Spinal cord (tissue), 10 donors: ENCODE measurements at places on chromosomes 7 and 10.

- no peak for DNase-seq
Observed at GRCh38 chr10:124698545-124699469, 45.4 kb downstream of the FAM53B start.

DNA sequence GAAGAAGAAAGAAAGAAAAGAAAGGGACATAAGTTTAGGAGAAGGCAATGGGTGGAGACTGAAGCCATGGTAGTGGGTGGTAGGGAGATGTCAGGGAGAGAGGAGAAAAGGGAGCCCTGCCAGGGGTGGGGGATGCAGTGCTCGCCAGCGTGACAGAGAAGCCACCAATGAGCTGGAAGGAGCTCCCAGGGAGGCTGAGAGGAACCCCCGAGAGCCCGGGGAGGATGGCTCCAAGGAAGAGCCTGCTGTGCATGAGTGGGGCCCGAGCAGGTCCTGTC, 141.2 kb upstream of the SHH start:
- DNase-seq, result no peak

GRCh38 chr10:12628964-12629766, 279.8 kb downstream of the CAMK1D start:
- no peak for DNase-seq

DNA sequence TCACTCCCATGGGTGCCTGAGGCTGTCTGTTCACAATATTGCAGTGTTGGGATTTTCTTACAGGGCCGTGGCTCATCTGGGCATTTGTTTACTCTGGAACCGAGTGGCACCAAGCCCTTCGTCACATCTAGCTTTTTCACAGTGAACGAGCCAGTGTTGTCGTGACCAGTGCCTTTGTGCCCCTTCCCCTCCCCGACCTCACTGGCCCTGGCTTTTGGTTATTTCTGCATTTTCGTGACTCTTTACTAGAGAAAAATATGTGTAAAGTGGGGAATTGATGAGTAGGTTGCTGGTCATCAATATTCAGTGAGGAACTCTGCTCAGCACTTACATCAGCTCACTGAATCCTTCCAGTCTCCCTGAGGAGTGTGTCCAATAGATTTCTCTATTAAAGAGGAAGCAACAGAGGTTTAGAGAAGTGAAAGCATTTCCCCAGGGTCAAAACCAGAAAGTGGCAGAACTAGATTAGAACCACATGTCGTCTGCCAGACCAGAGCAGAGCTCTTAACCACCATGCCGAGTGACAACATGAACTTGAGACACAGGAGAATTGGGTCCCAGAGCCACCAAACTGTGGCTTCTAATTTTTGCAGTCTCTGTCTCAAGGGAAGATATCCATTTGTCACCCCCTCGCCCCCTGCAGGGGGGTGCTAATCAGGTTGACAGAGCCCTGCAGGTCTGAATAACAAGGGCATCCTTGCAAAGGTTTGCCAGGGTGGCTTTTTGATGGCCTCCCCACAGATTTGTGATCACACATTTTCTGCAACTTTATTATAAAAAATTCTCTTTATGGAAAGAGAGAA, 125.3 kb downstream of the CHN2 start:
- no peak for DNase-seq

GRCh38 chr7:119935418-119936025, 337.5 kb upstream of the KCND2 start:
- peak; percentile 31 for DNase-seq

DNA sequence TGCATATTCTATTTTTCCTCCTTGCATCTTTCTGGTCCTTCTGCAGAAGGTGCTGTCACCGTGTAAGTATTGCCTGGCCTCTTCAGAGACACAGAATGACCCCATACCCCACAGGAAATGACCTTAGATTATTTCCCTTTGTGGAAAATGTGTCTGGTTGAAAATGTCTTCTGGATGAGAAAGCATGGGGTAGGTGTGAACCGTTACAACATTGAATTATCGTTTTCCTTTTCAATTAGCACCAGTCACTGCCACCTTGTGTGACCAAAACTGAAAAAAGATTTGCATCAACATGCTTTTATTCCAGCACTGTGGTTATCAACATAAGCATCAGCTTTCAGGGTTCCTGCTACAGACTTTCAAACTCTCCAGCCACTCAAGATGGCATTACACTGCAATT, 58.0 kb upstream of the CELF2 start:
- DNase-seq, result no peak

DNA sequence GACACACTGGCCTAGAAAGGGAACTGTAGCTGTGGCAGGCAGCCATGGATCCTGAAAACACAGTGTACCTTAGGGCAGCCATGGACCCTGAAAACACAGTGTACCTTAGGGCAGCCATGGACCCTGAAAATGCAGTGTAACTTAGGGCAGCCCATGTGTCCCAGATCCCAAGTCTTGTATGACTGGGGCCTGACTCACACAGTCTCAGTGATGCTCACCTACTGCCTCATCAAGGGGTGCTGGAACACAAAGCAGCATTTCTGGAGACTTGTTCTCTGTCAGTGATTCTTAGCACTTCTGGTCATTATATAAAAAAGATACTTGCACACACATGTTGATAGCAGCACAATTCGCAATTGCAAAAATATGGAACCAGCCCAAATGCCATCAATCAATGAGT, 70.2 kb upstream of the LAMB4 start:
- no peak for DNase-seq

GRCh38 chr7:141464551-141464950, 86.7 kb upstream of the AGK start:
- DNase-seq, result no peak

DNA sequence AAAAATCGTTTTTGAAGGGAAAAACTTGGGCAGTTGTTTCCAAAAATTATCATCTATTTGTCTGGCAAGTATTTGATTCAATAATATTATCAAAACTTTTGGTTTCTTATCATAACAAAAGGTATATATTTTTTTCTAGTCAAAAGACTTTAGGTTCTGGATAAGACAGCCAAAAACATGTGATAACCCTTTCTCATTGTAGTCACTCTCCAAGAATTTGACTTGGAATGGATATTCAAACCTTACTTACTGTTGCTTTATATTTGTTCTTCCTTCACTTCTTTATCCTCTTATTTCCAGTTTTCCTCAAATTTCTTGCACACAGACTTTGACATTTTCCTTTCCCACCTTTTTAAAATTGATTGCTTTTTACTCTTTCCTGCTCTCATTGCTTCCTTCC, 140.9 kb upstream of the FAM3C start:
- DNase-seq, result no peak

DNA sequence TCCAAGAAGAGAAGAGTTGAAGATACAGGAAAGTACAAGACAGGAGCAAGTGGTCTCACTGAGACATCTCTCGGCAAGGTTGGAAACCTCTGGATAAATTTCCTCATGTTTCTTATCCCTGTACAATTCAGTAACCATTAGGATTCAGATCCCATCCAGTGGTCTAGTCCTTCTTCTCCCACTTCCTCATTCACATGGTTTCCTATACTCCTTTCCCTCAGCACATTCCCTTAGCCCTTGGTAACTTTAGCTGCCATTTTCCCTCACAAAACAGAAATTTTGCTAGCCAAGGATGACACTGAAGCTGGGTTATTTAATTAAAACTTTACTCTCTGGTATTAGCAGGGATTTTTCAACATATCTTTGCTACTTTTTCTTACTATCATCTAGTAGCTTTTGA, 82.6 kb downstream of the CPED1 start:
- no peak for DNase-seq

- peak; percentile 75 for DNase-seq
Observed at GRCh38 chr7:41696323-41696916, 6.5 kb downstream of the INHBA start.

DNA sequence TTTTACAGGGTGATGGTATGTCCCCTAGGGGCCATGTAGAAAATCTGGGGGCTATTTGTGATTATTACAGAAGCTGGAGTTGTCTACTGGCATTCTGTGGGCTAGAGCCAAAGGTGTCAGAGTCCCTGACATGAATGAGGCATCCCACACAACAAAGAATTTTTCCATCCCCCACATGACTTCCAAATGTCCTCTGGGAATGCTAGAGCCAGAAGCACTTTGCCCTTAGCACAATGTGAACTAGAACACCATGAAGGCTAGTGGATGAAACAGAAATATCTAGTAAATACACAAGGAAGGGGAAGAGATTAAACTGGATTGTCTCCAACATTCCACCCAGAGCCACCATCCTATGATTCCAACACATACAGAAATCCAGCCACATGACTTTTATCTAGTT, 46.9 kb downstream of the FAM13C start:
- no peak for DNase-seq

- no peak for DNase-seq
Observed at GRCh38 chr7:53789741-53790140, 752.4 kb upstream of the VSTM2A start.

GRCh38 chr7:7786595-7786994, 68.2 kb upstream of the RPA3 start:
- DNase-seq, result no peak

- no peak for DNase-seq
Observed at GRCh38 chr10:110310741-110311140, 6.0 kb upstream of the SMNDC1 start.

DNA sequence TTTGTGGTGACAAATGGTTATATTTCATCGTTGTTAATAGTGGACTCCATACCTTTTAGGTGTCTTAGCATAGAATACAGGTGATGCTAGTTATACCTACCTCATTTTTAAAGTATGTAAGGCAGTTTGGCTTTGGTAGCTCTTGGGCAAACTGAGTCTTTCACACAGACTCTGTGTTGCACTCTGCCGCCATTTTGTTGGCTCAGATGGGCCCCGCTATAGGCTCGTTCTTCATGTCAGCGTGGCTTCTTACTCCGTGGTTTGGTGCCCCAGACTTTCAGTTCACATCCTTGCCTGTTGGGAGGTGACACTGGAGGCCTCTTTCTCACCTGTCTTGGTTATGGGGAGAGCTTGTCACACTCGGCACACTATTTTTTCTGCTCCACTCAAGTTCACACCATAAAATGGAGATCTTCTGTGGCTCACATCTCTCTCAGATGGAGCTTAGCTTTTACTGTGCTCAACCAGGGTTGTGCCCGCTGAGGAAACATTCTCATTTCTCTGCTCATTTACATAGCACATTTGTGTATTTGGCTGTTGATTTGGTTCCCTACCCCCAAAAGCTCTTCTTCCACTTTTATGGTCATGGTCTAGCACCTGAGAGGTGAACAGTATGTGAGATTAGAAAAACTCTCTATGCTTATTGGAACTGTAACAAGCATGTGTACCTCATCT, 178.5 kb downstream of the ARID5B start:
- no peak for DNase-seq

- DNase-seq, result no peak
Observed at GRCh38 chr7:4079366-4079765, 602.7 kb upstream of the FOXK1 start.

- no peak for DNase-seq
Observed at GRCh38 chr7:47149208-47149839, 432.6 kb downstream of the TNS3 start.

GRCh38 chr10:25522946-25523608, 348.3 kb downstream of the GPR158 start:
- no peak for DNase-seq

GRCh38 chr10:7538970-7539654, 127.7 kb downstream of the ITIH5 start:
- no peak for DNase-seq

GRCh38 chr7:49386792-49387191, 386.6 kb upstream of the VWC2 start:
- no peak for DNase-seq

- no peak for DNase-seq
Observed at GRCh38 chr7:64997164-64997908, 6.5 kb upstream of the ZNF117 start.

DNA sequence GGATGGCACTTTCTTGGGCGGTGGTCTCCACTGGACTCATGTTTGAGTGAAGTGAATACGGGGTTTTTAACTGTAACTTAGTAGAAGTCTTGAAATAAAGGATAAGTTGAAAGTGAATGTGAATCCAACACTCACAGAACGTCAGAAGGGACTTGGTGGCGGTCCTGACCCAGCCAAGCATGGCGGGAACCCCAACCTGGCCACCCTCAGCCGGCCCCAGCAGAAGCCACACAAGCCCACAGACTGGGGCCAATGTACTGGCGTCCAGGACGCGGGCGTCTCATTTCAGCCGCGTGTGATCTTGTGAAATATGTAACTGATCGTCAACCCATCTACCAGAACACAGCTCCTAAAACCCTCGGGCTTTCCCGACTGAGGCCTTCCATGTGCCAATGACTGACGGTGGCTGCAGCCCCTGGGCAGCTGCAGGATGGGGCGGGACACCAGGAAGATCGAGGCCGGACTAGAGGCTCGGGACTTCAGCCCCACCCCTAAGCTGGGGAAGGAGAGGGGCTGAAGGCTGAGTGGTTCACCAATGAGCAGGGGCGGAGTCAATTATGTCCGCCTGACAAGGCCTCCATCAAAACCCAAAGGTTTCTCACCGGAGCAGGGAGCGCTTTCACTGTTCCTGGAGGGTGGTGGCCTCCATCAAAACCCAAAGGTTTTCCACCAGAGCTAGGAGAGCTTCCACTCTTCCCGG, 161.5 kb downstream of the MAD1L1 start:
- no peak for DNase-seq

DNA sequence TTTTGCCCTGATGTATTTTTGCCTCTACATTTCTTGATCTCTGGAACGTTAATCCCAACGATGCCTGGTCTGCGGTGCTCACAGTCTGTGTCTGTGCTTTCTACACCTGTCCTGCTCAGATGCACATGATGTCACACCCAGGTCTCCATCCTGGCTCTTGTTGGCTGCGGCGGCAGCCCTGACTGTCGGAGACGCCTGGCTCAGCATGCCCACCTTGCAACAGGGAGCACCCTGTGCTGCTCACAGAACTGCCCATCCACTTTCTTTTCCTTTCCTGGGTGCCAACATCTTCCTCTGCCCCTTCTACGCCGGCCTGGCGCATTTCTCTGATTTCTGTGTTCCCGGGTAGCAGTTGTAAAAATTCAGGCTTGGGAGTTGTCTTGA, 106.2 kb downstream of the CUX1 start:
- no peak for DNase-seq

- DNase-seq, result no peak
Observed at GRCh38 chr7:45069444-45070253, 19.1 kb downstream of the NACAD start.

- no peak for DNase-seq
Observed at GRCh38 chr7:132435016-132435990, 141.0 kb downstream of the PLXNA4 start.

DNA sequence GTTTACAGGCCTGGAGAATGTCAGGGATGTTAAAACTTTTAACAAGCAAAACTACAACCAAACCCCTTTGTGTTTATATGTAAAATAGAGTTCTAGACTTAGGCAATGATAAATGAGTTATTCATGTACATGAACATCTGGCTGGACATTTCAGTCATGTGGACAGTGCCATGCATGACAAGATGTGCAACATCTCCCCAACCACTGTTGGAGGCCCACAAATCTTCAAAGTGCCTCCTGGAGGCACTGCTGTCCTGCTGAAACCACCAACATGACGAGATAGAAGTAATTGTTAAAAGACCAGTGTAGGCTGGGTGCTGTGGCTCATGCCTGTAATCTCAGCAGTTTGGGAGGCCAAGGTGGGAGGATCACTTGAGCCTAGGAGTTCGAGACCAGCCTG, 18.4 kb downstream of the PPIA start:
- no peak for DNase-seq

GRCh38 chr7:5997210-5997808, 11.5 kb downstream of the PMS2 start:
- DNase-seq, result no peak

- no peak for DNase-seq
Observed at GRCh38 chr7:50307368-50308032, 3.0 kb downstream of the IKZF1 start.
